ENCODE measurements at places on chromosomes 7 and 10. TPM values are rescaled to one million over a fixed set of nuclear protein-coding genes. Genes with fewer than 3 reads are reported as not detected.
A peak's percentile ranks its signal among the peaks of the same experiment; 100 is the strongest.

- peak; percentile 54 for DNase-seq
These were observed 269.6 kb downstream of the ELFN1 start for GRCh38 chr7:1939434-1940401.

DNA sequence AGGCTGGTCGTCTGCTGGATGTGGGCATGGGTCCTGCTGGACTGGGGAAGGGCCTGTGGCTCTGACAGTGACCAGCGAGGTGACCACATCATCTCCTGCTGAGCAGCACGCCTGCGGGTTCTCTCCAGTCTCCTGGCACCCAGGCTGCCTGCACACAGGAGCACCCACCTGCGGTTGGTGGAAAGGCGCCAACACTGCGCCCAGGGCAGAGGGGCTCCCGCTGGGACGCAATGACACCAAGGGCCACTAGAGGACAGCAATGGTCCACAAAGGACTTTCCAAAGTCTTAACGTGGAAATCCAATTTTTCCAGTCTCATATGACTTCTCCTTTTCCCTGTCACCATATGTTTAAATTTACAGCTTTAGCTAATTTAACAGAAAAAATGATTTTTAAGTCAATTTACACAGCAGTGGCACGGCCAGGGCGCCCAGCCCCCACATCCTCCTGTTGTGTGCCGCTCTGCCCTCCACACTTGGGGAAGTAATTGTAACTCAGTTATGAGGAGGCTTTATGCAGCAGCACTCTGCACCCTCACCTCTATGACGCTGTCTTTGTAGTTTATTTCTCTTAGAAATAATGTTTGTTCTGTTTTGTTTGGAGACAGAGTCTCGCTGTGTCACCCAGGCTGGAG is 38.1 kb downstream of the CFAP46 start:
- DNase-seq = peak; percentile 75

DNA sequence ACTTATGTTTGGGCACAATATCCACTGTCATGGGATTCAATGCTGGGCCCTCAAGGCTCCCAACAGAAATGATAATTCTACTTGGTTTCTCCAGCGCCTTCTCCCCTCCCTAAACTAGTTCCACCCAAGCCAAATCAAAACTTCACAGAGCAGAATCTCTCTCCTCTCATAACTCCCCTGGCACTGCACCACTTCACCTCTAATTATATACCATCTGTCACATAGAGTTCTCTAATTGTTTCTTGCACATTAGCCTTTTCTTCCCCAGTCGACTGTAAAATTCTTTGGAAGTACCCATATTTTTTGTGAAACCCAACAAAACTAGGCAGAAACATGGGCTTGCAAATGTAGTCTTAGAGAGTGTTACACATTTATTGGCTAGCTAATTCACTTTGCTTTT is 8.1 kb downstream of the SGMS1 start:
- no peak for DNase-seq

- DNase-seq = peak; percentile 25
These were observed 2.5 kb downstream of the SAP25 start for GRCh38 chr7:100570954-100571828.

DNA sequence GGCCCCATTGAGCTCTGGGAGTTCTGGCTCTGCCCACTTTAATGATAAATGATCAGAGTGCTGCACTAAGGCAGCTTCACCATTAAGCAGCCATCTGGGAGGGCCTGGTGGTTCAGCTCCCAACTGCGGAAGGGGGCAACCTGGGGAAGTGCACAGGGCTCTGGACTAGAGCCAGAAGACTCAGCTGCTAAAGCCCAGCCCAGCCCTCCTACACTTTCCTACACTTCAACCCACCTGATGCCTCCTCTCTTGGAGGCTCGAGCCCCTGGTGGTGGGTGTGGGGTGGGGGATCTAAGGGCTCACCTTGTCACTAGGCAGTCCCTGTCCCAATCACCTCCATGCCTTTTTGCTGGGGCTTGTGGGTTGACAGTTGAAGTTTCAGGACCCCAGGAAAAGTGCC is 60.6 kb upstream of the ANTXRL start:
- no peak for DNase-seq

DNA sequence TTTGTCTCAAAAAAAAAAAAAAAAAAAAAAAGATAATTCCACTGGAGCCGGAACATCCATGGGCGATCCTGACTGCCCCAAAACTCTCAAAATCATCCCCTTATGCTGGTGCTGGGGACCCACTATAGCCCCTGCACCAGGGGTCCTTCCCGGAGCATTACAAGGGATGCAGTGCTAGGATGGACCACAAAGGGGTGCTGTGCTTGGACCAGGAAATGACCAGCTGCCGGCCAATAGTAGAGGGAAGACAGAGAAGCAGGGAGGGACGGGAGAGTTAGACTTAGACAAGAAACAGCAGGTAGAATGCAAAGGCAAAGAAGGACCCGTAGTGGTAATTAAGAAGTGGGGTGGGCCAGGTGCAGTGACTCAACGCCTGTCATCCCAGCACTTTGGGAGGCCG is 40.5 kb downstream of the RCC1L start:
- no peak for DNase-seq

DNA sequence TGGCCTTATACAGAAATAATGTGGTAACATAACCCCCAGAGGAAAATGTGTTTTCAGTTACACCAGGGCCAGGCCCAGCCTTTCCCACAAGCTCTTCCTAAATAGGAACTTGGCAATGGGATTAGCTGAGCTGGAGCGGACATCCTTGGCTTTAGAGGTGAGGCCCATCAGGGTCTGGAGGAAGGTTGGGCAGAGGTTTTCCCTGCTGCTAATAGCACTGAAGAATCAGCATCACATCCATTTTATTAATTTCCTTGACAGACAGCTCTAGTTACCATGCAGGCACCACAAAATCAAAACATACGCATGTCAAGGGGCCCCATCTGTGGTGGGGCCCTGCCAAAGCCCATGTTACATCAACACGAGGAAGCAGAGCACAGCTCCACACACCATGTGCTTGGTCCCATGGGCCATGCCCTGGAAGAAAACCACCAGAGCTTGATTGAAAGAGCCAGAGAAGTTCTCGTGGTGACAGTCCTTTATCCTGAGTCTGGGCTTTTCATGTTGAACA is 566.6 kb downstream of the KCNMA1 start:
- no peak for DNase-seq

GRCh38 chr10:70474780-70475179 is 3.8 kb upstream of the PALD1 start:
- DNase-seq = no peak

- DNase-seq = no peak
These were observed 17.1 kb upstream of the TMEM120A start for GRCh38 chr7:76011442-76011861.

DNA sequence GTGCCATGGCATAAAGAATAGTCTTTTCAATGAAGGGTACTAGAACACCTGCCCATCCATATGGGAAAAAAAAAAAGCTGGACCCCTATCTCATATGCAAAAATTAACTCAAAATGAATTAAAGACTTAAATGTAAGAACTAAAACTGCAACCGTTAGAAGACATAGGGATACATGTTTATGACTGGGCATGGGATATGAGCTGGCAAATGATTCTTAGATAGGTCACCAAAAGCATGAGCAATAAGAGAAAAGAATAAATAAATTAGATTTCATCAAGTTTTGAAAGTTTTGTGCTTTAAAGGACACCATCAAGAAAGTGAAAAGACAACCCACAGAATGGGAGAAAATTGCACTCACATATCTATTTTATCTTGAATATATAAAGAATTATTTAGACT is 222.0 kb downstream of the ADK start:
- DNase-seq = no peak

GRCh38 chr10:98380493-98381339 is 34.3 kb downstream of the PYROXD2 start:
- no peak for DNase-seq

DNA sequence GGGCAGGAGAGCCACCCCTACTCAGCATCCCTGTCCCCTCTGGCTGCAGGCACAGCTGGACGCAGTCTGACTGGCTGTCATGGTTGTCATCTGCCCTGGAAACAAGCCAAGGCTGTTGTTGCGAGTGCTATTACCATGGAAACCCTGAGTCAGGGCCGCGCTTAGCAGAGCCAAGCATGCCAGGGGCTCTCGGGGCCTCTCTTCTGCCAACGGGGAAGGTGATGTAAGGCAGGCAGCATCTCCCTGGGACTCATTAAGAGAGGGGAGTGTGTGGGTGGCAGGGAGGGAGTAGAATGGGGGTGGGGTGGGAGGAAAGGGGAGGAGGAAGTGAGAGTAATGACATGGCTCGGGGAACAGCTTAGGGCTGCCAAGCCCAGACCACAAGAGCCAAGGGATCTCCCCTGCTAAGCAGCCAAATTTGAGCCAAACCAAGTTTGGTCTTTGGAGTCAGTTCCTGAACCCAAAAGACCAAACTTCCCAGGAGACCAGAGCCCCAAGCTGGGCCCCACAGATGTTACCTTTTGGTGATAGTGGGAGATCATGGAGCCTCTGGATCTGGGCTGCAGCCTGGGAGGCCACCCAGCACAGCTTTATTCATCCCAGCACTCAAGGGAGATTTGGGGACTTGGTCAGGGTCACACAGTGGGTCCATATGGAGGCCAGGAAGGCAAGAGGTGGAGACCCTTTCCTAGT is 67.6 kb downstream of the TMEM130 start:
- DNase-seq = peak; percentile 77

- no peak for DNase-seq
These were observed 492 bp upstream of the VCL start for GRCh38 chr10:73997461-73997786.

DNA sequence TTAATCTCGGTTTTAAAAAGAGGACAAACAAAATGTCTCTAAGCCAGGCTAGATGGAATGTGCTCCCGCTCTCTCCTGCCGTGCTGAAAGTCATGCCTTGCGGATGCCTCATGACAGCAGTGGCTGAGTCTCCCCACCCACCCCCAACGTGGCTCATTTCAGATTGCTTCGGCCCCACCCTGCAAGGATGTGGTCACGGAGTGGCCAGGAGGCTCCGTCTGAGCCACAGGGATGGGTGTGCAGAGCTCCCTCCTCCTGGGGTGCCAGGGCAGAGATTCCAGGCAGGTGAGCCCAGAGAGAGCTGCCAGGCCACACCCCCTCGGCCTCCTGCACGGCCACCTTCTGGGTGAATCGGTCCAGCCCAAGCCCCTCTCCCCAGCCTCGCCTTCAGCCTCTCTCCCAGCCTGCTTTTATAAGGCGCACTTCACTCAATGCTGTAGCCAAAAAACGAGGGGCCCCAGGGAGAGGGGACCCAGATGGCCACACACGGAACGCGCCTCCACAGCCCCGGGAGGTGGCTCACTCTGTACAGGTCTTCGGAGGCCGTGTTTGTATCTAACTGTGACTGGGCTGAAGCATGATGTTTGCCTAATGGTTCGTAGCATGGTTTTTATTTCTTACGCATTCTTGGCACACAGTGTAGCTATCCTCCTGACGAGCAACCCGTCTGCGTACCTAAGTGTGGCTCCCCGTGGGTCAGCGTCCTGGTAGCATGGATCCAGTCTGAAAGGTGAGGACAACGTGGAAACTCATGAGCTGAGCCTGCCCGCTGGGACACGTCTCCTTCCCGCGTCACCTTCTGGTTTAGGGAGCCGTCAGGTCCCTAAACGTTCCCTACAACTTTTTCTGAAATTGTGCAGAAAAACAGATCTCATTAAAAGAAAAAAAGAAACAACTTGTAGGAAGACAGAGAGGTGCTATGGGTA is 413.8 kb upstream of the FOXK1 start:
- no peak for DNase-seq

DNA sequence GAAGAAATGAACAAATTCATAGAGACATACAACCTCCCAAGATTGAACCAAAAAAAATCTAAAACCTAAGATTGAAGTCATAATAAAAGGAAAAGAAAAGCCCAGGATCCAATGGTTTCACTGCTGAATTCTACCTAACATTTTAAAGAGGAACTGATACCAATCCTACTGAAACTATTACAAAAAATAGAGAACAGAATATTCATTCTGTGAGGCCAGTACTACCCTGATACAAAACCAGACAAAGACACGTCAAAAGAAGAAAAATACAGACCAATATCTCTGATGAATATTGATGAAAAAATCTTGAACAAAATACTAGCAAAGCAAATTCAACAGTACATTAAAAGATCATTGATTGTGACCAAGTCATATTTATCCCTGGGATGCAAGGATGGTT is 128.5 kb upstream of the STEAP1 start:
- DNase-seq = no peak

DNA sequence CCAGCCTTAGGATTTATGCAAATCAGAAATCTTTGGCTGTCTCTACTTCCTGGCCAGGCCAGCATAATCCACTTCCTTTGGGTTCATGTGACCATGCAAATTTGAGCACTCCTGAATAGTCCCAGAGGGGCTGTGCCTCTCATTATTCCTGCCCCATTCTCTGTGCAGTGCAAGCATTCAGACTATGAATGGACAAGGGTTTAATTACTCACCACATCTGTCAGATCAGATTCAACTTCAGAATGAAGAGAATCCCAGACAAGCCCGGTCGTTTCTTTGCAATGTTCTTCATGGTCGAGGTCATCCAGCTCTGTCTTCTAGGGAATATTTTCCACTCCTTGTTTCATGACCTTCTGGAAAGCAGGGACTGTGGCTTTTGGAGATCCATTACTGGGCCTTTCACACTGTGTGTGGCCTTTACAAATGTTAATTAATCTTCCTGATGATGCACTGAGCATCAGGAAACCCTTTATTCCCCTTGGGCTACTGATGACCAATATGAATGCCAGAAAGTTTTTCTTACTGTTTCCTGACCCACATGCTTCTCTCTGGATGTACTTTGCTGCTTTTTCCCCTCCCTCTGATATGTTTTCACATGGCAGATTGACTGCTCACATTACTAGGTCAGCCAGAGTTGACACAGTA is 217.6 kb upstream of the TCF7L2 start:
- no peak for DNase-seq

GRCh38 chr10:5971315-5971832 is 6.0 kb downstream of the IL15RA start:
- peak; percentile 55 for DNase-seq

DNA sequence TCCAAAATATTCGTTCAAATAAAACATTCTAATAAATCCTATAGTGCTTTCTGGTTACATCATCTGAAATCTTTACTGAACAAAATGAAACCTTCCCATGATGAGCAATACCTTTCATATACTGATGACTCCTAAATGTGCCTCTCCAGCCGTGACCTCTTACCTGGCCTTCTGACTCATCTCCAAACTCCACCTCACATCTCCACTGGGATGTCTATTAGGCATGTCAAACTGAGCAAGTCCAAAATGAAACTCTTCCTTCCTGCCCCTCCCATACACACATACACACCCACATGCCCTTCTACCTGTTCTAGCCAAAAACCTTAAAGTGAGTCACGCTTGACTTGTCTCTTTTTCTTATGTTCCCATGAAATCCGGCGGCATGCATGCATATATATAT is 22.9 kb downstream of the GSAP start:
- peak; percentile 72 for DNase-seq

- DNase-seq = no peak
These were observed 297.3 kb upstream of the PRKCQ start for GRCh38 chr10:6877336-6877721.

- no peak for DNase-seq
These were observed 76.5 kb downstream of the BMPER start for GRCh38 chr7:33981671-33982424.

The IGFBP3 gene
- total RNA-seq = 0.23 TPM

The SAP25 gene
- 9.9 TPM for total RNA-seq

The NPC1L1 gene
- total RNA-seq = not detected

The LLCFC1 gene
- not detected for total RNA-seq

The NODAL gene
- not detected for total RNA-seq

The MUC12 gene
- total RNA-seq = not detected

The CSTF2T gene
- 27.6 TPM for total RNA-seq

The MRPS33 gene
- 101 TPM for total RNA-seq

The NUPR2 gene
- total RNA-seq = not detected

The FAM25A gene
- total RNA-seq = not detected

The FZD1 gene
- total RNA-seq = 0.69 TPM

The AMPH gene
- not detected for total RNA-seq

The SPDYE2B gene
- not detected for total RNA-seq

The MTURN gene
- 4.2 TPM for total RNA-seq

The CDH23 gene
- total RNA-seq = 1.6 TPM

The SLC29A4 gene
- 1.7 TPM for total RNA-seq

Measured in activated CD4-positive, alpha-beta T cell treated with anti-CD3 and anti-CD28 coated beads for 36 hours (primary cell).